ENCODE measurements at places on chromosomes 5 and 9.

DNA sequence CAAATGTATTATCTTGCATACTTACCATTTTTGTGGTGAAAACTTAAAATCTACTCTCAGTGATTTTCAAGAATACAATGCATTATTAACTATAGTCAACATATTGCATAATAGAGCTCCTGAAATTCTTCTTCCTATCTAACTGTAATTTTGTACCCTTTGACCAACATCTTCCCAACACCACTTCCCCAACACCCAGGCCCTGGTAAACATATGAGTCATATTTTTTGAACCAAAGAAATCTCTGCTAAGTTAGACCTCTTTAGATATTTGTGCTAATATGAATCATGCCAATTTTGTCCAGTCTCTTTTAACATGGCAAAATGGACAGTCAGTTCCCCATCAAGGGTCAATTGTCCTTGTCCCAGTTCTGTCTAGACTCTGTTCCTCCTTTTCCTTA lies 18.5 kb upstream of the RGS7BP start:
- no peak overlapping the region for H3K4me3 ChIP-seq
- no peaks in the 10 kb centered on the region for H3K27me3 ChIP-seq
- DNase-seq, result no peak
- no peaks in the 10 kb centered on the region for H3K4me1 ChIP-seq
- no peak overlapping the region for H3K27ac ChIP-seq
- H3K36me3 ChIP-seq, result no peaks in the 10 kb centered on the region

GRCh38 chr5:120624021-120624563 lies 160.0 kb downstream of the PRR16 start:
- H3K36me3 ChIP-seq, result no peaks in the 10 kb centered on the region
- no peak for DNase-seq
- H3K4me3 ChIP-seq, result no peak overlapping the region
- H3K27ac ChIP-seq, result no peak overlapping the region
- H3K4me1 ChIP-seq, result no peaks in the 10 kb centered on the region

GRCh38 chr9:92187390-92187789 lies 72.2 kb upstream of the SPTLC1 start:
- H3K36me3 ChIP-seq, result no peaks in the 10 kb centered on the region
- H3K27me3 ChIP-seq, result peaks cover 14% of the 10 kb centered on the region
- DNase-seq, result no peak

DNA sequence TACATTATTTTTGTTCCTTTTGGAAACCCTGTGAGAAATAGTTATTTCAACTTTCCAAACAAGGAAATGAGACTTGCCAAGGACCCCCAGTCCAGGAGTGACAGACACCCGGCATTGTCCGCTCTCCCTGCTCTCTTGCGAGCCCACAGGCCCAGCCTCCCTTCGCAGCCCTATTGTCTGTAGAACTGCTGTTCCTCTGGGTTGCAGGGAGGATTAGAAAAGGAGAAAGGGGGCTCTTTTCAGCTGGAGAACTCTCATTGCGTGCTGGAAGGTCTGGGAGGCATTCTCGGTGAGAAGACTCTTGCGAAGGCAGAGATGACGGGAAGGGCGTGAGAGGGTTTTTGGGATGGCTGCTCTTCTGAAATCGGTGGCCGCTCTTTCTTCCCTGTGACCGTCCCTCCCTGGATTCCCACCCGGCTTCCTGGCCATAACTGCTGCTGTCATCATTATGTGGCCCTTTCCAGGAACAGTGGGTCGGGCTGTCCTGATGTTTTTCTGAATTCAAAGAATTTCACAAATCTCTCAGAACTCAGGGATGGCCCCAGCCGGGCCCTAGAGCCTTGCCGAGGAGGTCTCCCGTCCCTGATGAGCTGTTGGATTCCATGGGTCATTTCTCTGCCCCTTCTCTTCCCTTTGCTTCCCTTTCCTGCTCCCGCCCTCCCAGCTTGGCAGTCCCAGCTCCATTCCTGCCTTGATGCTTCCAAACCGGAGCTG lies 29.8 kb downstream of the STC2 start:
- no peak for DNase-seq
- H3K27me3 ChIP-seq, result peaks cover 64% of the 10 kb centered on the region
- peaks cover 14% of the 10 kb centered on the region for H3K4me1 ChIP-seq
- H3K36me3 ChIP-seq, result no peaks in the 10 kb centered on the region
- no peak overlapping the region for H3K27ac ChIP-seq

- no peak overlapping the region for H3K27ac ChIP-seq
- H3K4me1 ChIP-seq, result peaks cover 5% of the 10 kb centered on the region
- H3K27me3 ChIP-seq, result no peaks in the 10 kb centered on the region
- peaks cover 3% of the 10 kb centered on the region for H3K36me3 ChIP-seq
- H3K4me3 ChIP-seq, result no peak overlapping the region
- no peak for DNase-seq
Measured at GRCh38 chr9:116549061-116549664, 137.9 kb upstream of the TRIM32 start.

DNA sequence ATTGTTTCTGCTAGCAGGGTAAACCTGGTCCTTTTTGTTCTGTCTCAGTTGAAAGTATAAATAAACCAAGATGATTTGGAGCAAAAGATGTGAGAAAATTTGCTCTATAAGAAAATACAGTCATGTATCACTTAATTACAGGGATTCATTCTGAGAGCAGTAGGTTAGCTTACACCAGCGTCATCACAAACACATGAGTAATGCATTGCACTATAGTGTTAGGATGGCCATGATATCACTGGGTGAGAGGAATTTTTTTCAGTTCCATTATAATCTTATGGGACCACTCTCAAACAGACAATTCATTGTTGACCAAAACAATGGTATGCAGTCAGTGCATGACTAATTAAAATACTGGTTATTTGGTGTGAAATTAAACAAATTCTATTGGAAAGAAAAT lies 430.9 kb downstream of the CHSY3 start:
- H3K27me3 ChIP-seq, result no peaks in the 10 kb centered on the region
- H3K4me3 ChIP-seq, result no peak overlapping the region
- no peak for DNase-seq
- H3K4me1 ChIP-seq, result no peaks in the 10 kb centered on the region
- no peaks in the 10 kb centered on the region for H3K36me3 ChIP-seq
- H3K27ac ChIP-seq, result no peak overlapping the region

DNA sequence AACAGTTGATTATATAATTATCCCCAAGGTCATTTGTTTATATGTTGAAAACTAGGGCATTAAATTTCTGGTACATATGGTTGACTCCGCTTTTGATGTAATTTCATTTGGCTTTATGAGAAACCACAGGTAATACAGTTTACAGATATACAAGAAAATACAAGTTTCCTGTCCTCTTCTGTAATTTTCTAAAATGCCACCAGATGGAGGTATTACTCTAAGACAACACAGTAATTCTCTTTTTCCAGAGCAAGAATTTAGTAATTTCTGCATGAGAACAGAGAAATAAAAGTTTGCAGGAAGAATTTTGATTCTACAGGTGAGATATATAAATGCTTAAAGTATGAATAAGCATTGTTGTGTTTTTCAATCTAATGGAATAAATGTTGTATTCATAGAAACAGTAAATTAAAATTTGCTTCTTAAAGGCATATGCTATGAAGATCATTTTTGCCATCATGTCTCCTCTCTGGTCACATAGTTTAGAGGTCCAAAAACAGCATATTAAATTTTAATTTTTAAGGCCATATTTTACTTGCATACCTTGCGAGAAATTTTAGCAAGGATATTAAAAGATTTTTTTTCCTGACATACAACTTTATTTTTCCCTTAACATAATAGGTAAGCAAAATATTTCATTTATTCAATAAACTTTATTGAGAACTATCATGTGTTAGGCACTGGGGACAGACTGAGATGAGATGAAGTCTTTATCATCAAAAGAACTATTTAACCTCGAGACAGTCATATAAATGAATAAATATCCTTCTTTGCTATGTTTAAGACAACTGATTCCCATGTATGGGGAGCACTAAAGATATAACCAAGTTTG lies 22.7 kb downstream of the CHD1 start:
- H3K4me3 ChIP-seq, result no peak overlapping the region
- H3K27me3 ChIP-seq, result no peaks in the 10 kb centered on the region
- peaks cover 35% of the 10 kb centered on the region for H3K4me1 ChIP-seq
- H3K27ac ChIP-seq, result no peak overlapping the region
- peaks cover 35% of the 10 kb centered on the region for H3K36me3 ChIP-seq
- DNase-seq, result no peak

DNA sequence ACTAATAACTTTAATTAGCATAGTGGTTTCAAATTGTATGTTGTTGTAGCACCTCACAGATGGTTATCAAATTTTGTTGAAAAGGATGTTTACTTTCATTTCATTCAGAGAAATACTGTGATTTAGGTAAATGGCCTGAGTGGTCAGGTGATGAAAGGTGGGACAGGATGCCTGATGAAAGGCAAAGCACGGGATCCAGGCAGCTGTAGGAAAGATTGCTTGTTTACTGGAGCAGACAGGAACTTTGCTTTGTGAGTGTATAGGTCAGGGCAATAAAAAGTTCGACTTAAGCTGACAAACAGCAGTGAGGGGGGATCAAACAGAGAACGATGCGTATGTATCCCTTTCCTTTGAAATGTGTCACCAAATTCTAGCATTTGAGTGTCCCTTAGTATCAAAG lies 19.0 kb downstream of the KIAA1958 start:
- no peak for DNase-seq
- H3K4me3 ChIP-seq, result no peak overlapping the region
- no peak overlapping the region for H3K27ac ChIP-seq
- H3K4me1 ChIP-seq, result no peaks in the 10 kb centered on the region
- no peaks in the 10 kb centered on the region for H3K36me3 ChIP-seq

DNA sequence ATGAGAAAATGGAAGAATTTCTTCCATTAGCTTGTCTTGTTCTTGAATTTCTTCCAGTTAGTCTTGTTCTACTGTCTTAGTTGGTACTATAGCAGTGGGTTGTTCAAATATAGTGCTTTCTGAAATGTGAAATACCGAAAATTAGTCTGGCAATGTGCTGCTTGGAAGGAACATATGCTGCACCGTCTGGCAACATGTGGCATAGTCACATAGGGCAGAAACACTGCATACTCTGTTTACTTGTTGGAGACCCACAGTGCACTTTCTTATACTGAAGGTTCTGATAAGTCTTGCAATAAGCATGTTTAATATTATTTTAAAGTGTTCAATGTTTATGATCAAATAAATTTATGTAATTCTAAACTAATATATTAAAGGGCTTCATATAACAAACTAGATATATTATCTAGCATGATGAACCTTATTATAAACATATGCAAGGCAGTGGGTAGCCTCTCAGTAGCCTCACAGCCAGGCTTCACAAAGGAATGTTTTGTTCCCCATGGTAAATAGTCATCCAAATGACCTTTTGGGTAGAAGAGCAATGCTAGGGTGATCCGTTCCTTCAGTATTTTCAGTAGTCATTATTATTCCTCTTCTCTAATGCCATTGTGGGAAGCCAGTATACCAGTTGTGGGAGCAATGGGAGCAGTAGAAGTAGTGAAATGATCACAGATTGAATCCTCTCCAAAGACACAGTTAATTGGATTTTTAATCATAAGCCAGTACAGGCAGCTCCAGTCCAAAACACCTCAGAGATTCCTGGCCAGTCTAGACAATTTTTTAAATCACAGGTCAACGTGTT lies 1106.7 kb downstream of the DTWD2 start:
- H3K4me3 ChIP-seq, result no peak overlapping the region
- no peak for DNase-seq
- no peaks in the 10 kb centered on the region for H3K27me3 ChIP-seq
- no peak overlapping the region for H3K27ac ChIP-seq
- H3K36me3 ChIP-seq, result no peaks in the 10 kb centered on the region

Measured in central memory CD8-positive, alpha-beta T cell (primary cell).